ENCODE measurements at places on chromosomes 12 and 14. TPM values are rescaled to one million over a fixed set of nuclear protein-coding genes. Genes with fewer than 3 reads are reported as not detected.

FGF6 gene
- total RNA-seq, result not detected

RDH16 gene
- total RNA-seq, result under 0.01 TPM

DHRS2 gene
- total RNA-seq, result 0.29 TPM

CD163L1 gene
- total RNA-seq, result under 0.01 TPM

KCNH3 gene
- total RNA-seq, result not detected

KIF21A gene
- 4.7 TPM for total RNA-seq

LUM gene
- total RNA-seq, result 1,762 TPM

KRT79 gene
- not detected for total RNA-seq

TSPAN31 gene
- 41.6 TPM for total RNA-seq

DENND5B gene
- 18.8 TPM for total RNA-seq

TNFAIP2 gene
- total RNA-seq, result 60.1 TPM

PTHLH gene
- total RNA-seq, result 3.2 TPM

IRAK3 gene
- 3.6 TPM for total RNA-seq

FAIM2 gene
- total RNA-seq, result 1.4 TPM

TDP1 gene
- total RNA-seq, result 11.2 TPM

RNU6-8 gene
- total RNA-seq, result not detected

ACSM4 gene
- total RNA-seq, result not detected

KRT2 gene
- not detected for total RNA-seq

SOAT2 gene
- not detected for total RNA-seq

TNFRSF1A gene
- total RNA-seq, result 228 TPM

DIP2B gene
- total RNA-seq, result 28.2 TPM

ABCC9 gene
- total RNA-seq, result 28.3 TPM

RTRAF gene
- total RNA-seq, result 53.2 TPM

CYP27B1 gene
- total RNA-seq, result 0.36 TPM

CABP1 gene
- total RNA-seq, result not detected

BEGAIN gene
- not detected for total RNA-seq

EFS gene
- total RNA-seq, result 9.8 TPM

ACOT6 gene
- not detected for total RNA-seq

TOMM20L gene
- total RNA-seq, result not detected

ERC1 gene
- 36.2 TPM for total RNA-seq

PAWR gene
- total RNA-seq, result 78.5 TPM

SYT10 gene
- total RNA-seq, result not detected

HNF1A gene
- total RNA-seq, result not detected

All from osteoblast (primary cell).